ENCODE measurements at places on chromosomes 16 and 17.

- no peak for DNase-seq
These were observed 1.2 kb upstream of the GLIS2 start for GRCh38 chr16:4314532-4315185.

DNA sequence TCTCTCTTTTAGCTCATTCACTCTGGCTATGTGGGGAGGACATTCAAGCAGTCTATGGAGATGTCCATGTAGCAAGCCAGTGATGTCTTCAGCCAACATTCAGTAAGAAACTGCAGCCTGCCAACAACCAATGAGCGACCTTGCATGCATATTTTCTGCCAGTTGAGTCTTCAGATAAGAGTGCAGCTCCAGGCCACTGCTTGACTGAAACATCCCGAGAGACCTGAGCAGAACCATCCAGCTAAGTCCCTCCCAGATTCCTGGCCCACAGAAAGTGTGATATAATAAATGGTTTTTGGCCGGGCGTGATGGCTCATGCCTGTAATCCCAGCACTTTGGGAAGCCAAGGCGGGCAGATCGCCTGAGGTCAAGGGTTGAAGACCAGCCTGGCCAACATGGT lies 10.5 kb upstream of the C17orf58 start:
- no peak for DNase-seq

DNA sequence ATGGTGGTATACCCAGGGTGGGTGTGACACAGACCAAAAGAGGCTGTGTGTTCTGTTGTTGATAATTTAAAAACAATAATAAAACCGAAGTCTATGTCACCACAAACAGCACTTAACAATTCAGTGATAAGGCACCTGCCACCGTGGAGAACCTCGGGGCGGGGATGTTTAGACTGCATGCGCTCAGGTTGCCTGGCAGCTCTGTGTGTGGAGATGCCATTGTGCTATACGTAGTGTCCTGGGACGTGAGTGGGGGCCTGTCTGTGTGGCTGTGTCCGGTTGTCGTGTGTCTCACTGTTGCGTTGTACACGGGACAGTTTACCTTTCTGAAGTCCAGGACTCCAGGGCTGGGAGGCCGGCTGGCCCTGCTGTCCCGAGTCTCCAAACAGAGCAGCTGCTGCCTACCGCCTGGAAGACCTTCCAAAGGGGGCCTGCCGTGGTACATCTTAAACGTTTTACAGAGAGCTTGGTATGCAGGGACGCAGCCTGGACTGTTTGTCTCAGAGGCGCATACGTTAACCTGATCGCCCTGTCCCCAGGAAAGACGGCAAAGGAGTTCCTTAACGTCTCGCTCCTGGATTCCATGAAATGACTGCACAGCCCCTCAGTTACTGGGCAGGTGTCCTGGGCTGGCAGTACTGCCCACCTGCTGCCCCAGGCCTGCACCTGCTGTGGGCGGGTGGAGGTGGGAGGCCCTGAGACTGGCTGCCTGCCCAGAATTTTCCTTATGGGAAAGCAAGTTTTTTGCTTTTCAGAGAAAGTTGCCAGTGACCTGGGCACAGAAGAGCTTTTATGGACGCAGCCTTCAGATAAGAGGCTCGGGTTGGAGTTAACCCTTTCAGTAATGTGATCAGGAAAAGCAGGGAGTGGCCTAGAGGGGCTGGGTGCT lies 19.0 kb downstream of the SPIRE2 start:
- DNase-seq, result no peak

DNA sequence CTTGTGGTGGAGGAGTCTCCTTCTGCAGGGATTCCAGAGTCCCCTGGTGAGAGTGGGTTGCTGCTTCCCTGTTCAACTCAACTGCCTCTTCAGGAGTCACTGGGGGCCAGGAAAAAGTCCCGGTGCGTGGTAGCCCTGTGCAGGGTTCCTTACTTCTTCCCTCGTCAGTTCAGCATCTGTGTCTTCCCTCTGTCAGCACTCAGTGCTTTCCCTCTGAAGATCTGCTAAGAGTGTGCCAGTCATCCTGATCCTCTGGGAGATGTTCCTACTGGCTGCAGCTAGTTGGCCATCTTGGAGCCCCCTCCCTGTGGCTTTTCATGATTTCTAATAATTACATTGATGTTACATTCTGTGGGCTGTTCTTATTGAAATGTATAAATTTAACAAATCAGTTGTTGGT lies 36.5 kb downstream of the NF1 start:
- no peak for DNase-seq

GRCh38 chr16:48117217-48118105 lies 38.3 kb downstream of the ABCC12 start:
- peak; percentile 27 for DNase-seq

DNA sequence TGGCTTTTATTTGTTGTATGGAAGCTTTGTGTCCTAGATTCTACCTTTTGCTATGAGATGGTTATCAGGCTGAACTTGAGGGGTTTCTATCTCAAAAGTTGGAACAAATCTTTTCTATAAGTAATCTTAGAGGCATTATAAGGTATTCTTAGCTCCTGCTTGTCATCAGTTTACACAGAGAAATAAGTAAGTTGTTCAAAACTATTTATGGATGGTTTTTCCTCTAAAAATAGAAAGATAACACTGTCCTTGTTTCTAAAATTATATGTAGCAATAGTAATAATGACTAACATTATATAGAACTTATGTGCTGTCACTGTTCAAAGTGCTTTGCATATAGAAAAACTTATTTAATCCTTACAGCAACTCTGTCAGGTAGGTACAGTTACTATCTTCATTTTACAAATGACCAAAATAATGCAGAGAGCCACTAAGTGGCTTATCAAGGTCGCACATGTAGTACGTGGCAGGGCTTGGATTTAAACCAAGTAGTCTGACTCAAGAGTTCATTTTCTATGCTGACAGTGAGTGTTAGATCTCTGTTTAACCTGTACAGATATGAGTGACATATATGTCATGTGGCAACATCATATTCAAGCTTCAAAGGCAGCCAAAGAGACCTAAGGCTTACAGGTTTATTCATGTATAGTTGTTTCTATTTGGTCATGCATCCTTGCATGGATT lies 59.0 kb downstream of the PHKB start:
- DNase-seq, result no peak

GRCh38 chr17:68053231-68054013 lies 17.9 kb downstream of the KPNA2 start:
- DNase-seq, result no peak

- DNase-seq, result no peak
These were observed 157.7 kb downstream of the CDH11 start for GRCh38 chr16:64964126-64964540.

- no peak for DNase-seq
These were observed 26.5 kb upstream of the SPNS3 start for GRCh38 chr17:4407216-4407615.

DNA sequence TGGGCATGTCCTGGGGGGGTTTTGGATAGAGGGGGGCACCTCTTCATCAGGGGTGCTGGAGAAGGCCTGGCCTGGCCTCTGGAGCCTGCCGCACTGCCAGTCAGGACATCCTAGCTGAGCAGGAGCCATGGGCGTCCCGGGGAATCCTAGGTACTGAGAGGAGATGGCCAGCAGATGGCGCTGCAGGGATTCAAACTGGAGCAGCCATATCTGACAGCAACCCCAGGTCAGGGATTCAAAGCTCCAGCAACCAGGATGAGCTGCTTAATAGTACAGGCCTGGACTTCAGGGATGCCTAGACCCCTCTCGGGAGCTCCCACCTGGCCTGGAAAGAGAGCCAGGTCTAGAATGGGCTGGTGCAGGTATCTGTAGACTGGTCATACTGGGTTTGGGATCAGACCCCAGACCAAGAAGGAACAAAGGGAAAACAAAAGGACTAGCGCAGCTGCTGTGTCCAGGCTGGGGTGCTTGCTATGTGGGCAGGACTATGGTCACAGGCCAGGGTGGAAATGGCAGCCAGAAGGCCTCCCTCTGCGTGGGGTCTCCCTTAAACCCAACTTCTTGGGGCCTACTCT lies 306.9 kb upstream of the RBFOX1 start:
- no peak for DNase-seq

GRCh38 chr17:4109449-4109848 lies 33.4 kb downstream of the ZZEF1 start:
- DNase-seq, result no peak

DNA sequence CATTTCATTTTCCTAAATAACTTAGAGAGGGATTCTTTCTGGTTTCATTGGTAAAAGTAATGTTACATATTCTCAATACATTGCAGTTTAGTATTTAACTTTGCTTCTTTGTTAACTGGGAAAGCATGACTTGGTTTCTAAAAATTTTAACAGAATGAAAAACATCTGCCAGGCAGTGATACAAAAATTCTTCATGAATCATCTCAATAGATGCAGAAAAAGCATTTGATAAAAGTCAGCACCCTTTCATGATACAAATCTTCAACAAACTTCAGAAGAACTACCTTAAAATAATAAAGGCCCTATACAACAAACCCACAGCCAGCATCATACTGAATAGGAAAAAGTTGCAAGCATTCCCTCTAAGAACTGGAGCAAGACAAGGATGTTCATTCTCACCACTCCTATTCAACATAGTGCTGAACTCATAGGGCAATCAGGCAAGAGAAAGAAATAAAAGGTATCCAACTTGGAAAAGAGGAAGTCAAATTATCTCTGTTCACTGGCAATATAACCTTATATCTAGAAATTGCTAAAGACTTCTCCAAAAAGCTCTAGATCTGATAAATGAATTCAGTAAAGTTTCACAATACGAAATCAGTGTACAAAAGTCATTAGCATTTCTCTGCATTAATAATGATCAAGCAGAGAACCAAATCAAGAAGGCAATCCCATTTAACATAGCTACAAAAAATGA lies 50.4 kb downstream of the SLFN5 start:
- no peak for DNase-seq

- DNase-seq, result no peak
These were observed 549.0 kb downstream of the HS3ST4 start for GRCh38 chr16:26240807-26241206.

- no peak for DNase-seq
These were observed 16.5 kb upstream of the ST6GALNAC1 start for GRCh38 chr17:76659928-76660655.

Data from T follicular helper cell (primary cell).